ENCODE measurements at places on chromosomes 4 and X.

GRCh38 chrX:67787196-67787595 is 243.4 kb downstream of the AR start:
- no peak for DNase-seq

- no peak for DNase-seq
Measured at GRCh38 chr4:124433500-124433899, 279.0 kb downstream of the ANKRD50 start.

DNA sequence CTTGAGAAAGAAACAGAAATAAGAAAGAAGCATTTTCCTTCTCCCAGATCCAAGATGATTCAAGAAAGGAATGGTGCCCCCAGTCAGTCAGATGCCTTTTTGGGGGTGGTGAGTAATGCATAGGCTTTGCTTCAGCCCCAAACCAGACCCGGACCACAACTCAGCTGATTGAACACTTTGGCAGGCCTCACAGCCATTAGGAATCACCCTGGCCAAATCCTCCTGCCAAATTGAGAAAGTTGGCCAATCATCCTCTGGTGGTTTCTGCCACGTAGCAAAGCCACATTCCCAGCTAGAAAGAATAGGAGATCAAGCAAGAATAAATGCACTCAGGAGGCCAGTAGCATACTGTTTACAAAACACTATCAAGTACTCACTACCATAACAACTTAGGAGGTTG is 33.7 kb downstream of the FRMD7 start:
- DNase-seq, result no peak

GRCh38 chrX:136353526-136354093 is 52.8 kb downstream of the ADGRG4 start:
- no peak for DNase-seq

GRCh38 chr4:72846280-72847111 is 223.0 kb downstream of the COX18 start:
- peak; percentile 69 for DNase-seq

GRCh38 chr4:125826801-125827695 is 512.3 kb downstream of the FAT4 start:
- DNase-seq, result no peak

DNA sequence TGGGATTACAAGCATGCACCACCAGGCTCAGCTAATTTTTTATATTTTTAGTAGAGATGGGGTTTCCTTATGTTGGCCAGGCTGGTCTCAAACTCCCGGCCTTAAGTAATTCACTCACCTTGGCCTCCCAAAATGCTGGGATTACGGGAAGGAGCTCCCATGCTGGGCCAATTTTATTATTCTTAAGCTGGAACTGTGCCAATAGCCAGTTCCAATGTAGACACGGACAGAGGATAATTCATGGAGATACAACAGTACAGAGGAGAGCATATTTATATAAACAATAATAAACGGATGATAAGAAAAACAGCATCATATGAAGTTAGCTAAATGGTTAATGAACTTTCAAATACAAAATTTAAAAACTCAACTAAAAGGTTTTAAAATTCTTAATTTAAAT is 87.8 kb downstream of the PPA2 start:
- no peak for DNase-seq

GRCh38 chr4:118867311-118868067 is 21.2 kb upstream of the SYNPO2 start:
- no peak for DNase-seq

- DNase-seq, result no peak
Measured at GRCh38 chr4:1396806-1397455, 9.3 kb downstream of the NKX1-1 start.

DNA sequence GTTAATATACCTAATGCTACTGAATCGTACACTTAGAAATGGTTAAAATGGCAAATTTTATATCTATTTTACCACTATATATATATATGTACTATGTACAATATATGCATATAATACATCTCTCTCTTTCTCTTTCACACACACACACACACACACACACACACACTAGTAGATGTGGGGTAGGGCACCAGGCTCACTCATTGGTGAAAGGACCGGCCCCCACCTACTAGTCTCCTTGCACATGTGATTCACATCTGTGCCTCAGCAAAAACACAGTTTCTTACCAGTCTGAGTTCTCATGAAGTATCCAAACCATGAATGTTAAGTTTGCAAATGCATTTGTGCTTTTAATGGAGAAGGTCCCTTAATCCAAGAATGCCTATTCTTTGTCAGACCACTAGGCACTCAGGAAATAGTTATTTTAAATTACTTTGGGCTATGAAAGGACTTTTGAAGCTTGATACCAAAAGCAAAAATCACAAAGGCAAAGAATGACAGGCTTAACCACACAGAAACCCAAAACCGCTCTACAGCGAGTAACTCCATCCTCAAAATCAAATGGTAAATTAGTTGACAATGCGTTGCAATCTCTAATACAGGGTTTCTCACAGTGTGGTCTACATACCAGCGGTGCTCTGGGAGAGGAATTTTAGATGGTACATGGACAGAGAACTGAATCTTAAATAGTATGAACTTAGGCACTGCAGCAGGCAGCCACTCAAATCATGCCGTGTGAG is 5.8 kb downstream of the TSC22D3 start:
- no peak for DNase-seq

DNA sequence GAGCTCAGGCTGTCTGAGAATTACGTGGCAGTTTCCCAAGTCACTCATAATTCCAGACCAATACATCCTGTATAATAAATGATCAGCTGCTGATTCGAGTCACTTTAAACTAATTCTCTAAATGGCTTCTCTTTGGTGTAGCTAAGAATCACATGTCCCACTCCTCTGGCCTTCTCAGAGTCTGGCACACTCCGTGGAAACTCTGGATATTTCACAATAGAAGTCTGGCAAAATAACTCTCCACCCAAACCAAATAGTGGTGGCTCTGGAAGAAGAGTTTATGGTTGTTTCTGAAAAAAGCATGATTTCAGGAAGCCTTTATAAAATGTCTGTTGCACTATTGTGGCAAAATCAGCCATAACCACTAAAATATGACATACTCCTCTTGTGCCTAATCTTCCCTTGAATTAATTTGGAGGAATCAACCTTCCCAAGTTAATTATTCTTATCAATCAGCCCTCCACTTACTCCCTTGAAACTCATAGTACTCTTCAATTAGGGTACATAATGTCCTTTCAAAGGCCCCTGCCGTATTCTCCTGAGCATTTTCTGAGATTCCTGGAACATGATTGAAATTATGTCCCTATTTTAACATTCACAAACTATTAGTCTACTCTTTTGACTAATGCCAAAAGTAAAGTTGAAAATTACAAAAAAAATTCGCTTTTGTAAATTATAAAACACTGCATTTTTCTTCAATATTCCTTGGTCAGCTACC is 991.6 kb downstream of the FAT4 start:
- DNase-seq, result no peak

DNA sequence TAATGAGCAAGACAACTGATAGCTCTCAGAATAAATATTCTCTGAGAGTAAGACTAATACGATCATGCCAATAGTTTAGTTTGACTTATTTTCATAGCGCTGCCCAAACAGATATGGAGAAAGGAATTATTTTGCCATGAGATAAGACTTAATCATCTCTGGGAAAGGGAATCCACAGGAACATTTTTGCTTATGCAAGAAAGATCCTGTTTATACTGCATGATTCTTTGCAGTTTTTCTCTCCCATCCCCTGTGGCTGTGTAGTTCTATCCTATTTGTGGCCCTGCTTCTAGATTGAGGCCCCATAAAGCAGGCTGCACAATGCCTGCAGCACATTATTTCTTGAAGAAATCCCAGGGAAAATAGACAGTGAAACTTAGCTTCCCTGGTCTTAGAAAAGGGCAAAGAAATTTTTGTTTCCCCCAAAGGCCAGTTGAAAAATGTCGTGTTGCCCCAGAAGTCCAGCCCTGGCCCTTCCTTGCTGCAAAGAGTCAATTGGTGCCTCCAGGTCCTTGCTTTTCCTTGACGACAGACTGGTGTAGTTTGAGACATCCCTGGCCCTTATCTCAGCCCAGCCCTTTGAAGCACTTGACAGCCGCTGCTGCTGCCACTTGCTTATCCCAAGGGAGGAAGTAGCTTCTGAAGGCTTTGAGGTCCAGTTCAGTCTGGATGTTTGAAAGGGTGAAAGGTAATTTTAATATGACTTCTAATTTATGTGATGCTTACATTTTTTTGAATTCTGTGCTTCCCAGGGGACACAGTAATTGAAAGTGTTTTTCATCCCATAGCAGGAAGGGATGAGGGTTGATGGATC is 45.0 kb upstream of the SH3RF1 start:
- no peak for DNase-seq

- DNase-seq, result no peak
Measured at GRCh38 chr4:168655182-168655581, 158.3 kb downstream of the PALLD start.

GRCh38 chrX:111071542-111072277 is 24.3 kb upstream of the PAK3 start:
- DNase-seq, result no peak

DNA sequence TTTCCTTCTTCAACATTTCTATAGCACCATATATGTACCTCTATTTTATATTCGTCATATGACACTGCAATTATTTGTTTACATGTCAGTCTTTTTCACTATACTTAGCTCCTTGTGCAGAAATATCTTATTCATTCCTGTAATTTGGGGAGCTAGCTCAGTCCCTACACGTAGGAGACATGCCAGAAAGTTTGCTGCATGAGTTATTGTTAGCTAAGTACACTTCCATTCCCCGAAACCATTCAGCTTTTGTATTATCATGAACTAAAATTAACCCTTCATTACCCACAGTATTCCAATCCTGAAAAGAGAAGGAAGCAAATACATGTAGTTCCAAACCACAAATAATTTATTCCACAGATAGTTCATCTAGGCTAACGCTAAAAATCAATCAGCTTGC is 10.2 kb downstream of the CBR4 start:
- DNase-seq, result no peak

- no peak for DNase-seq
Measured at GRCh38 chr4:70288651-70289050, 46.1 kb upstream of the CABS1 start.

DNA sequence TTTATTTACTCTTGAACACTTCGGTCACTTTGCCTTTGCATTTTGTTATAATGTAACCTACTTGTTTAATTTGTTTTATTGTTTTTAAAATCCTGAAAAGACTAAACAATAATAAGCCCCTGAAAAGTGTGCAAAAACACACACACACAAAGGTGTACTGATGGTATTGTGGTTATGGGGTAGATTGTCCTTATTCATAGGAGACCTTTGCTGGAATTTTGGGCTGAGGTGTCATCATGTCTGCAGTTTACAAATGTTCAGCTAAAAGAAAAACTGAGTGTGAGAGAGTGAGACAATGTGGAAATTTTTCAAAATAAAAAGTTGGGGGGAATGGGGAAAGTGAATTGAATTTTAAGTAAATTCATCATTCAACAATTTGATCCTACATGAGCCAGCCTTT is 174.9 kb downstream of the QDPR start:
- DNase-seq, result no peak

DNA sequence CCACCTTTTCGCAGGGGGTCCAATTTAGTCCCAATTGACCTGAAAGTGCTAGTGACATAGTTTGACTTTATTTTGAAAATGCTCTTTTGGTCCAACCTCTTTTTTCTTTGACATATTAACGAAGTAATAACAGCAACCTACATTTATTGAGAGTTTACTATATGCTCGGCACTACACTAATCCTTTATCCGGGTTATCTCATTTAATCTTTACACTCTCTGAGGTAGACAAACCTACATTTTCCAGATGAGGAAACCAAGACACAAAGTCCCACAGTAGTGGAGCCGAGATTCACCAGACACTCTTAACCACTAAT is 307 bp upstream of the ATRX start:
- DNase-seq, result no peak

GRCh38 chr4:107853444-107854355 is 29.0 kb downstream of the SGMS2 start:
- no peak for DNase-seq

DNA sequence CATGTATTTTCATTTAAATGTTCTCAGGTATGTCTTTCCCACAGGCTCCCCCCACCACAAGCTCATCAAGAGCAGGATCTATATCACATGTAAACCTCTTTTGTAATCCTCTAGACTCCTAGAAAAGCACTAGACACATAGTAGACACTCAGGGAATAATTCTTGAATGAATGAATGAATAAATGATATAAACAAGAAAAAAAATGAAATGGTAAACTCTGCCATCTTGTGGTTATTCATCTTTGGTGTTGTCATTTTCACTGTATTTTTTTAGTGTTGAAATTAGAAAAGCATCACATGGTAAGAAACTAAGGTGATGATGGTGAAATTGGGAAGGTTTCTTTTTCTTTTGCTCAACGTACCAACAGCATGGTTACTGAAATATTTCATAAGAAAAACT is 34.2 kb upstream of the C1GALT1C1 start:
- DNase-seq, result no peak

DNA sequence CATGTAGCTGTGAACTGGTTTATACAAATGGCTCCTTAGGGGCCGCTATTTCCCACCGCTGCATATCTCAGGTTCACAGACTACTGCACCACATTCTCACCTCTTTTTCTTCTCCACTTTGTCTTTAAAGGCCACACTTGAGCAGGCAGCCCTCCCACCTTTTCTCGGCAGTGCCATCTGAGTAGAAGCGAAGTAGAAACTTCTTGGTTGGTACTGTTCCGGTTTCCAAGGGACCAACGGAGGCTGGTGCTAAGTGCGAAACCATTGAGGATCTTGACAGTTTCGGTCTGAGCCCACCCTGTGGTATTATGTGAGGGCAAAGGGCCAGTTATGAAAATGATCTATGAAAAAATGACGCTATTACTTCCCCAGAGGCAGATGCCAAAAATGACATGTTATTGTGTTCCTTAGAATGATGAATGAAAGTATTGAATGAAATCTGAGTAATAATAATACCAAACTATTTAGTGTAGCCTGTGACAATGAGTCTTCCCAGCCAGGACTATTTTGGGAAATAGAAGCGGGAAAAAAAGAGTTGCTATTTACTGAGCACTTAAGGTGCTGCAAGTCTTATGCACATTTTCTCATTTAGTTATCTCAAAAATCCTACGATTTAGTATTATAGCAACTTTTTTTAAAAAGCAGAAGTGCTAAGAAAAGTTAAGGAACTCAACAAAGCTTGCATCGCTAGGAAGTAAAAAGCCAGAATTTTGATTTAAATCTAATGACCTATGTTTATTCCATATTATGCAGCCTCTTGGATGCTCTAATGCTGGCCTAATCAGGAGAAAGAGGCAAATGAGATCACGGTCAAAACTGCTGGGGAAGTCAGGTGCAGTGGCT is 29.6 kb upstream of the CHRNA9 start:
- no peak for DNase-seq

DNA sequence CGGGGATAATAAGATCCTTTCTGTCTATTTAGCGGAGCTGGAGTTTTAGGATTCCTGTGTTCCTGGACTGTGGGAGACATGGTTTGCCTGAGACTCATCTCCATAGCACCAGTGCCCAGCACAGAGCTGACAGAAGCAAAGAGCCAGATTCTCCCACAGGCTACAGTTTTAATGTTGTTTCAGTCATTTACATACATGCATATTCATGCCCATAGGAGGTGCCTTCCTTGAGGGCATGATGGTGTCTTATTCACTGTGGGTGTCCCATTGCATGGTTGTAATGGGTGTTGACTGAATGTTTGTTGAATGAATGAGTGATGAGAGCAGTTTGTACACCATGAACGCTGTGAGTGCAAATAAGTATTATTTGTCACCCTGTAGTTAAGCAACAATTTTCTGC is 260.6 kb downstream of the EVC2 start:
- DNase-seq, result no peak

Measured in neural progenitor cell (in vitro differentiated cells).